ENCODE measurements at places on chromosomes 5 and 9. TPM values are rescaled to one million over a fixed set of nuclear protein-coding genes. Genes with fewer than 3 reads are reported as not detected.

MTRR gene
- 20.3 TPM for total RNA-seq

HEXB gene
- total RNA-seq, result 54.4 TPM

NTMT1 gene
- 26.9 TPM for total RNA-seq

PPP3R2 gene
- 0.04 TPM for total RNA-seq

GRCh38 chr9:120862452-120862851, 14.5 kb downstream of the PHF19 start:
- no peak for DNase-seq
